WTC11 (cell line): ENCODE measurements at places on chromosomes 4 and X.
A peak's percentile ranks its signal among the peaks of the same experiment; 100 is the strongest.

- H3K4me3 ChIP-seq = peak overlapping the region; percentile 26; the same call in 1 of the 2 replicates
- no peaks in the 10 kb centered on the region; the same call in 1 of the 2 replicates for H3K36me3 ChIP-seq
- no peak overlapping the region for H3K27ac ChIP-seq
Observed at GRCh38 chr4:138090150-138090917, 151.8 kb downstream of the SLC7A11 start.

- H3K4me3 ChIP-seq = peak overlapping the region; percentile 88
- H3K27me3 ChIP-seq = no peaks in the 10 kb centered on the region; the same call in 1 of the 2 replicates
- H3K4me1 ChIP-seq = peaks cover 14% of the 10 kb centered on the region
Observed at GRCh38 chrX:53683556-53684414, 2.7 kb downstream of the HUWE1 start.

- no peaks in the 10 kb centered on the region for H3K36me3 ChIP-seq
- no peak overlapping the region for H3K27ac ChIP-seq
- peaks cover 10% of the 10 kb centered on the region for H3K4me1 ChIP-seq
- H3K27me3 ChIP-seq = no peaks in the 10 kb centered on the region
Observed at GRCh38 chr4:152357206-152357605, 178.7 kb downstream of the FBXW7 start.

DNA sequence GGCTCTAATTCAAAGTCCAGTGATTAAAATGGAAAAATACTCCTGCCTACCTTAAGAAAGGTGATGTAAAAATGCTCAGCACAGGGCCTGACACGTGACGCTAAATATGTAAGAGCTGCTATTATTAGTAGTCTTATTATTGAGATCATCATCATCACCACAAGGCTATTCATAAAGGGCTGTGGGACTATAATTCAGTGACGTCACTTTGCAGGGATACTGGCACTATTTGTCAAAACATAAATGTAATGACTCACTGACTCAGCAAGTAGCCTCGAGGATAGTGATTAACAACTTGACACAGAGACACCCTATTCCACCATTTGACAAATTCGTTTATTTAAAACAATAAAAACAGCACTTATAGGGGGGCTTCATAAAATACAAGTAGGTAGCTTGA, 258.9 kb downstream of the SPANXN1 start:
- DNase-seq = no peak
- H3K27me3 ChIP-seq = no peaks in the 10 kb centered on the region; the same call in 1 of the 2 replicates
- H3K27ac ChIP-seq = no peak overlapping the region
- no peak overlapping the region for H3K4me3 ChIP-seq

GRCh38 chr4:8046925-8047541, 107.4 kb upstream of the AFAP1 start:
- H3K4me3 ChIP-seq = no peak overlapping the region
- DNase-seq = no peak

GRCh38 chr4:139735381-139736273, 70.0 kb downstream of the MGST2 start:
- H3K4me1 ChIP-seq = peaks cover 35% of the 10 kb centered on the region
- no peaks in the 10 kb centered on the region for H3K36me3 ChIP-seq
- no peak overlapping the region for H3K27ac ChIP-seq
- H3K27me3 ChIP-seq = peaks cover 39% of the 10 kb centered on the region
- DNase-seq = peak; percentile 46

GRCh38 chr4:43112139-43112538, 219.6 kb downstream of the GRXCR1 start:
- peaks cover 7% of the 10 kb centered on the region for H3K4me1 ChIP-seq
- H3K4me3 ChIP-seq = no peak overlapping the region
- H3K27ac ChIP-seq = no peak overlapping the region
- DNase-seq = no peak

DNA sequence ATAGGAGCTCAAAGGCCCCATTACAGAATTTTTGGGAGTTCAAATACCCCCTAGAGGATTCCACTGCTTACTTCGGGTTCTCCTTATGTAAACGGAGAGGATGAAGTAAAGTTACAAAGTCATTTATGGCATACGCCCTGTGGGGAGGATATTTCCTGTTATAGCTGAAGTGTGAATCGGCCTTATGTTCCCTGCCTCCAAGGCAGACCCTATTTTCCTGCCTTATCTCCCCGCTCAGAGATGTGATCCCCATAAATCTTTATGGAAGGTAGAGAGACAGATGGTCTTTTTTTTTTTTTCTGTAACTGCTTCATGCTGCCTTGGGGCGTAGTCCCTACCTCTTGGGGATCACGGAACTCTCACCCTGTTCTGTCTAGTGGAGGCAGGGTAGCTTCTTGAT, 56.0 kb upstream of the DHX15 start:
- no peak overlapping the region for H3K27ac ChIP-seq
- no peak for DNase-seq
- no peaks in the 10 kb centered on the region for H3K36me3 ChIP-seq
- peaks cover 4% of the 10 kb centered on the region; the same call in 1 of the 2 replicates for H3K27me3 ChIP-seq
- H3K4me1 ChIP-seq = peaks cover 6% of the 10 kb centered on the region

DNA sequence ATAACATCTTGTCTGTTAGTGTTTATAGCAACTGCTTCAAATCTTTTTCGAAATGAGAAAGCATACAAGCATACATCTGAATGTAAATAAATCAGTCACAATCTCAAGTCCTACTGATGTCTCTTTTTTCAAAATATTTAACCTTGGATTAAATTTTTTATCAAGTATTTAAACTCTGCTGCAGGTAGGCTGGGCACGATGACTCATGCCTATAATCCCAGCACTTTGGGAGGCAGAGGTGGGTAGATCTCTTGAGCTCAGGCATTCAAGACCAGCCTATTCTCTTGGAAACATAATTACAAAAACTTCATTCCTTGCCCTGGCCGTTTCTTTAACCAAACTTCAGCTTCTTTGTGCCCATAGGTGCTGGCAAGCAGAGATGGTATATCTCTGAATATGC, 540.3 kb upstream of the GALNT7 start:
- H3K27ac ChIP-seq = no peak overlapping the region
- H3K36me3 ChIP-seq = no peaks in the 10 kb centered on the region
- no peaks in the 10 kb centered on the region for H3K27me3 ChIP-seq
- no peak for DNase-seq

DNA sequence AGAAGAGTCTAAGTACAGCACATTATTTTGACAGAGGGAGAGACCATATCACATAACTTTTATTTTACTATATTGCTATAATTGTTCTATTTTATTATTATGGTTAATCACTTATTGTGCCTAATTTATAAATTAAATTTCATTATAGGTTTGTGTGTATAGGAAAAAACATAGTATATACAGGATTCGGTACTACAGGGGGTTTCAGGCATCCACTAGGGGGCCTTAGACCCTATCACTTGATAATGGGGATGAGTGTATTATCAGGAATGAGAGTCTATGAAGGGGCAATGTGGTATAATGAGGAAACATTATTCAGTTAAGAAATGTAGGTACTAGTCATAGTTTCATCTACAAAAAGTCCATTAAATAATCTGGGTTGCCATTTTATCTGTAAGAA, 833.1 kb downstream of the C4orf33 start:
- no peaks in the 10 kb centered on the region for H3K27me3 ChIP-seq
- H3K4me1 ChIP-seq = peaks cover 41% of the 10 kb centered on the region
- no peaks in the 10 kb centered on the region for H3K36me3 ChIP-seq
- H3K27ac ChIP-seq = no peak overlapping the region
- no peak overlapping the region for H3K4me3 ChIP-seq
- peak; percentile 32 for DNase-seq

DNA sequence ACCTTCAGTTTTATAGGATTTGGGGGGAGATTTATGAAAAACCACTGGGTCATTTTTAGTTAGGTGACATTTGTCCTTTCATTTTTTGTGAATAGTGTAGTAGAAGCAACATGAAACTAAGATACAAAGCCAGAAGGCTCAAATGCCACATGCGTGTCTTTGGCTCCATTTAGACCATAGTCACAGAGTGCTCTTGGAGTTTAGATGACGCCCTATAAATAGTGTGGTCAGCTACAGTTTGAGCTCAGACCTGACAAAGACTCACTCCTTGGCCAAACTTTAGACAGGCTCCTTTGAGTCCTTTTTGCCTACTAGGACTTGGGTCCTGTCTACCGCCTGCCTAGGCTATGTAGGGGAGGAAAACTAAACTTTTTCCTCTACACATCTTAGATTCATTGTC, 16.8 kb upstream of the PAGE1 start:
- H3K27me3 ChIP-seq = no peaks in the 10 kb centered on the region
- no peak overlapping the region for H3K27ac ChIP-seq
- H3K4me1 ChIP-seq = peaks cover 12% of the 10 kb centered on the region
- H3K4me3 ChIP-seq = no peak overlapping the region
- H3K36me3 ChIP-seq = no peaks in the 10 kb centered on the region

DNA sequence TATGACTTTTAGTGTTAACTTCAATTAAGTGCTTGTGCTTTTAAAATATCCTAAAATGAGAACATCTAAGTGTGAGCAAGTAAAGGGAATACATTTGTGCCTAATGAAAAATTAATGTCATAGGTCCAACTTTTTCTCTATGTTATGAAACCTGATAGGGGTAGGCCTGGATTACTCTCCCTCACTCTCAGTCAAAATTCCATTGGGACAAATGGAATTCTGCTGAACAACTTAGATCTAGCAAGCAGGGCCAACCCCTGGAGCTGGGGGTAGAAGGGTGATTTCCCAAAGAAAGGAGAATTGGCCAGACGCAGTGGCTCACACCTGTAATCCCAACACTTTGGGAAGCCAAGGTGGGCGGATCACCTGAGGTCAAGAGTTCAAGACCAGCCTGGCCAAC, 67.4 kb downstream of the EDNRA start:
- H3K36me3 ChIP-seq = peaks cover 19% of the 10 kb centered on the region
- no peak overlapping the region for H3K4me3 ChIP-seq
- no peak for DNase-seq
- no peak overlapping the region for H3K27ac ChIP-seq

- no peak for DNase-seq
- no peak overlapping the region for H3K4me3 ChIP-seq
- no peak overlapping the region for H3K27ac ChIP-seq
- H3K4me1 ChIP-seq = peaks cover 34% of the 10 kb centered on the region
- no peaks in the 10 kb centered on the region for H3K27me3 ChIP-seq
- peaks cover 18% of the 10 kb centered on the region for H3K36me3 ChIP-seq
Observed at GRCh38 chr4:75919920-75920319, 17.7 kb upstream of the PPEF2 start.

GRCh38 chr4:74297539-74297938, 10.7 kb upstream of the EPGN start:
- no peak overlapping the region for H3K27ac ChIP-seq
- no peaks in the 10 kb centered on the region for H3K4me1 ChIP-seq
- no peaks in the 10 kb centered on the region for H3K27me3 ChIP-seq
- H3K4me3 ChIP-seq = no peak overlapping the region

- peaks cover 5% of the 10 kb centered on the region; the same call in 1 of the 2 replicates for H3K27me3 ChIP-seq
- H3K36me3 ChIP-seq = no peaks in the 10 kb centered on the region
- no peak overlapping the region for H3K27ac ChIP-seq
- H3K4me3 ChIP-seq = no peak overlapping the region
Observed at GRCh38 chrX:121028419-121028818, 19.0 kb upstream of the GLUD2 start.

- peak overlapping the region; percentile 26; the same call in 1 of the 2 replicates for H3K4me3 ChIP-seq
- H3K4me1 ChIP-seq = peaks cover 36% of the 10 kb centered on the region
- H3K27me3 ChIP-seq = no peaks in the 10 kb centered on the region
- H3K36me3 ChIP-seq = peaks cover 5% of the 10 kb centered on the region
Observed at GRCh38 chr4:81574991-81575390, 103.3 kb upstream of the RASGEF1B start.

- H3K27ac ChIP-seq = no peak overlapping the region
- H3K27me3 ChIP-seq = no peaks in the 10 kb centered on the region
- no peak overlapping the region for H3K4me3 ChIP-seq
- DNase-seq = no peak
Observed at GRCh38 chr4:138034871-138035270, 207.3 kb downstream of the SLC7A11 start.

GRCh38 chrX:137151403-137151802, 117.6 kb upstream of the GPR101 start:
- peaks cover 3% of the 10 kb centered on the region for H3K4me1 ChIP-seq
- no peak overlapping the region for H3K27ac ChIP-seq
- H3K27me3 ChIP-seq = no peaks in the 10 kb centered on the region
- DNase-seq = peak; percentile 13
- H3K36me3 ChIP-seq = no peaks in the 10 kb centered on the region; the same call in 1 of the 2 replicates

GRCh38 chr4:79426989-79427388, 19.0 kb upstream of the GK2 start:
- no peaks in the 10 kb centered on the region for H3K36me3 ChIP-seq
- no peaks in the 10 kb centered on the region for H3K27me3 ChIP-seq
- no peak overlapping the region for H3K27ac ChIP-seq
- H3K4me1 ChIP-seq = peaks cover 5% of the 10 kb centered on the region
- no peak for DNase-seq
- no peak overlapping the region for H3K4me3 ChIP-seq

DNA sequence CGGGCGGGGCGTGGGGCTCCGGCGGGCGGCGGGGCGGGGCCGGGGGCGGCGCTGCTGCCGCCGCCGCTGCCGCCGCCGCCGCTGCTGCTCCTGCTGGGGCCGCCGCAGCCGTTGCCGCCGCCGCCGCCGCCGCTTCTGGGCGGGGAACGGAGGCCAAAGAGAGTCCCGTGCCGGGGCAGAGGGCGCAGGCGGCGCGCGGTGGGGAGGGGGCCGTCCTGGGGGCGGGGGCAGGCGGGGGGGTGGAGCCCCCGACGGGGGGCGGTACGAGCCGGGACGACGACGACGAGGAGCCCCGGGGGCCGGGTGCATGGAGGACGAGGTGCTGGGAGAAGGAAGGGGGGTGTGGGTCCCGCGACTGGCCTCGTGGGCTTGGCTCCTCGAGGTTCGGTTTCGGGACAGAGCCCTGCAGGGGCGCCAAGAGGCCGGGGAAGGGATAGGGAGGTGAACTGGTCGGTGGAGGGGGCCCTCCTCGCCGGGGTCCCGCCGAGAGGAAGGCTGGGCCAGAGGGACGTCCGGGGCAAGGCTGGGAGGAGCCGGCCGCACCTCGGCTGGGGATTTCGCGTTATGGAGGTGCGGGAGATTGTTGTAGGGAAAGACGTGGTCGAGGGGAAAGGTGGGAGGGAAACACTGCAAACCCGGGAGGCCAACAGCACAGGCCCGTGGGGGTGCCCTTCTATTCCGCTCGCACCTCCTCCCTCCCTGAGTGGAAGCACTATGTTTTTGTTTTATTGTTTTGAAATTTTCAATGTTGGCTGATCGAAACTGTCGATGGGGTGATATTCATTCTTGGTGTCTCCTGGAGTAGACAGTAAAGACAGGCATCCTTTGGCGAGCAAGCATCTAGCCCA, 1.9 kb downstream of the BCORL1 start:
- peak overlapping the region; percentile 75 for H3K4me3 ChIP-seq
- DNase-seq = peak; percentile 20
- H3K36me3 ChIP-seq = no peaks in the 10 kb centered on the region
- H3K27ac ChIP-seq = no peak overlapping the region
- H3K4me1 ChIP-seq = peaks cover 8% of the 10 kb centered on the region

GRCh38 chr4:87193958-87194675, 26.3 kb downstream of the KLHL8 start:
- no peak for DNase-seq
- H3K4me1 ChIP-seq = peaks cover 6% of the 10 kb centered on the region
- H3K4me3 ChIP-seq = no peak overlapping the region
- no peak overlapping the region for H3K27ac ChIP-seq
- no peaks in the 10 kb centered on the region for H3K27me3 ChIP-seq

DNA sequence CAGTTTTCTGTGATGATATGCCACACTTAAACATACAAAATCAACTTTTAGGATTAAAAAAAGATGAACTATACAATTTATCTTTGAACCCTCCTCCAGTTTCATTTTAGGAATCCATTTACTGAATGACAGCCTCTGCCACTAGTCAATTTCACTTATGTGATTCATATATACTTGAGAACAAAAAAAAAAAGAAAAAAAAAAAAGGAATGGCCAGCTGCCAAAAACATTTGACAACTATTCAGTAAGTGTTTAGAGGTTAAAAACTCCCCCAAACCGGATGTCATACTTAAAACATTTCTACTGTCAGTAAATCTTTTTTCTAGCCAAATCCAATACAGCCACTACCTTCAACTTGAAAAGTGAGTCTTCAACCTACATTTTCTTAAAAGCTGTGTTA, 266.7 kb upstream of the MAGEB2 start:
- DNase-seq = no peak
- H3K4me3 ChIP-seq = no peak overlapping the region
- H3K4me1 ChIP-seq = no peaks in the 10 kb centered on the region
- H3K27me3 ChIP-seq = no peaks in the 10 kb centered on the region
